Stimulated activated CD4-positive, alpha-beta T cell treated with anti-CD3 and anti-CD28 coated beads, TNF-alpha, amount 100 ng/mL, for 4 hours (primary cell): ENCODE measurements at places on chromosomes 3 and 15.

GRCh38 chr15:85377269-85377668 lies 3.1 kb upstream of the AKAP13 start:
- DNase-seq, result no peak

- DNase-seq, result no peak
Measured at GRCh38 chr3:185696039-185696438, 109.9 kb downstream of the SENP2 start.

GRCh38 chr3:71657831-71658530 lies 67.2 kb downstream of the EIF4E3 start:
- DNase-seq, result no peak

DNA sequence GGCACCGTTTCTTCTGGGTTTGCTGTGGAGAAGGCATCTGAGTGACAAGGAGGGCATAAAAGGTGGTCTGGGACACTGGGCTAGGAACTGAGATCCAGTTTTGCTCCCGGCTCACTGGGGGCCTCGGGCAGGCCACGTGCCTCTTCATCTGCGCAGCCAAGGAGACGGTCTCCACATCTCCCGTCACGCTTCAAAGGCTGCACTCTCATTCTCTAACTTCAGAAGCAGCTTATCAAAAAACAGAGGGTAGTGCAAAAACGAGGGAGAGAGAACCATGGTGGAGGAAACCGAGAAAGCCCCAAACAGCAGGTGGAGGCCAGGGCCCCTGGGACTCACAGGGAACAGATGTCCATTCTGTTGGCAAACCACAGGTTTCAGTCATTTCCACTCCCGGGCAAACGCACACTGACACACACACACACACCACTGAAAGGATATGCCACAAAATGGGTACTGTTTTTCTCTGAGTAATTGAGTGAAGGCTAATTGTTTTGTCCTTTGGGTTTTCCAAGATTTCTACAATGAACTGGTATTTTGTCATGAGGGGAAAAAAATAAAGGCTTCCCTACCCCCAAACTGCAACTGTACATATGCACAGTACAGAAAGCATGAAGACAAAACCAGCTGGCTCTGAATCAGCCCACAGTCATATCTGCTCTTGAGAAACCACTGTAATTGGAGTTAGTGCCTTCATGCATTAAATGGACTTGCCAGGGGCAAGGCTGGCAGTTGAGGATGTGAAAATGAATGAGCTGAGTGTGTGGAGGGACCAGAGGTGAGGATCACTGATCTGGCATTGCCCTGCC lies 71.9 kb downstream of the MGLL start:
- DNase-seq, result no peak

DNA sequence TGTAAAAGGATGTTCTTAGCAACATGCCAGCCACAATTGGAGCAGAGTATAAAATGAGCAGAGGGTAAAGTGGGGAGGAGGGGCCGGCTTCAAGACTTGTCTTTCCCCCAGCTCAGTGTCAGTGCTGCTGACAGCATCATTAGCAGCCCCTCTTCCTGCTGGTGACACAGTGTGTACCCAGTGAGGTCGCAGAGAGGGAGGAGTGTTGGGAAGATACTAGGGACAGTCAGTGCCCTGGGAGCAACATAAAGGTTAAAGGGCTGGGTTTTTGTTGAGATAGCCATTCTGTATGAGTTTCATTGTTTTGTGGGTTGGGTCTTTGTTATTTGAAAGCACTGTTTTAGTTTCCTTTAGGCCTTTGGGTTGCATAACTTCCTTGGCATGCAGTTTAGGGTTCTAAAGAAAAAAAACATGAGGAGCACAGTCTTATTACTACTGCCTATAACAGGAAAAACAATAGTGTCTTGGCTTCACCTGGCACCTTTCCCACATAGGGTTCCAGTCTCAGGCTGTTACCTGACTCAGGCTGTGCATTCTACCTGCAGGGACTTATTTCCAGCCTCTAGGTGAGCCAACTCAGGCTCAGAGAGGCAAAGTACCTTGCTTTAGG lies 94.1 kb upstream of the SKOR1 start:
- no peak for DNase-seq

GRCh38 chr15:71685420-71685993 lies 124.8 kb upstream of the NR2E3 start:
- DNase-seq, result no peak

- no peak for DNase-seq
Measured at GRCh38 chr3:131772269-131773026, 262.4 kb downstream of the CPNE4 start.

- no peak for DNase-seq
Measured at GRCh38 chr3:120823156-120823555, 80.6 kb downstream of the GTF2E1 start.

GRCh38 chr15:70508561-70509281 lies 254.6 kb downstream of the UACA start:
- DNase-seq, result no peak

- no peak for DNase-seq
Measured at GRCh38 chr3:87370007-87370406, 93.6 kb upstream of the POU1F1 start.

DNA sequence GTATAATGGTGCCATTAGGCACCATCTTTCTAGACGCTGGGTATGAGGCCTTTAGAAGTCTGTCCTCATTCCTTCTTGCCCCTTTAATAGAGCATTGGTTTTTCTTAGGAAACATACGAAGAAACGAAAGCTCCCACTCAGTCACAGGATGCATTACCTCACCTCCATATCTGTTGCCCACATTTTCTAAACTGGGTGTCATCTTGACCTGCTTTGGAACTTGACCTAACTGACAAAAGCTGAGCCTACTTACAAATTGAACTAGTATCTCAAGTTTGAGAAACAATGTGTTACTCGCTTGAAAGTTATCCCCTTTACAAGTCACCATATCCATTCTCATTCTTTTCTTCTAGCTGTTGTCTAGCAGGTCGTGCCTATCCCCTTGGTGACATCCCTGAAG lies 102.7 kb downstream of the VPS8 start:
- no peak for DNase-seq

DNA sequence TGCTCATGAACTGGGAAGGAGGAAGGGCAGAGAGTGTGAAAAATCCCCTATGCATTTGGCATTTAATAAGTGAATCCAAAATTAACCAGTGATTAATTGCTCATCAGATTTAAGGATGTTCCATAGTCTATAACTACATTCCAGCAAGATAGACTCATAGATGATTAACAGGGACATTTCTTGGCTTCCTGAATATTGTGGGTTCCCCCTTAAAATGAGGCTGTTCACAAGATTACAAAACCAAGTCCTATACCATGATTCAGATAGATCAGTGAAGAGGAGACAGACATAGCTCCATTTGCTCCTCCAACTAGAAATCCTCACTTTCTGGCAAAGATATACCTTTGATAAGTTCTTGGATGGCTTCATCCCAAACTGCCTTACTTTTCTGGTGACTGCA lies 15.4 kb downstream of the RASGRP1 start:
- no peak for DNase-seq

DNA sequence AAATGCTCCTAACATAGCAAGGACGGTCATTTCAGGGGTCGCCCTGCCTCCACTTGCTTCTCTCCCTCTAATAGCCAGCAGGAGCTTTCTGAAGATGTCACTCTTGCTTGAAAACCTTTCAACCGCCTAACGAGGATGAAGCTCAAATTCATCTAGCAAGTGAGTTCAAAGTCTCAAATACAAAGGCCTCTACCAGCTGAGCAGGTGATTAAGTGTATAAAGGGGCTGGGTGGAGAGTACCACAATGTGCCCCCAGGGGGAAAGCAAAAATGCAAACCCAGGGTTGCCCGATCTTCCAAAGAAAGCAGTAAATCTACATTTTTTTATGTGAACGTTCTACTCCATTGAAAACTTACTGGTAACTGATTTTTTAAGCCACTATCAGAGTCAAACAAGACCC lies 50.4 kb upstream of the GRIP2 start:
- DNase-seq, result no peak

DNA sequence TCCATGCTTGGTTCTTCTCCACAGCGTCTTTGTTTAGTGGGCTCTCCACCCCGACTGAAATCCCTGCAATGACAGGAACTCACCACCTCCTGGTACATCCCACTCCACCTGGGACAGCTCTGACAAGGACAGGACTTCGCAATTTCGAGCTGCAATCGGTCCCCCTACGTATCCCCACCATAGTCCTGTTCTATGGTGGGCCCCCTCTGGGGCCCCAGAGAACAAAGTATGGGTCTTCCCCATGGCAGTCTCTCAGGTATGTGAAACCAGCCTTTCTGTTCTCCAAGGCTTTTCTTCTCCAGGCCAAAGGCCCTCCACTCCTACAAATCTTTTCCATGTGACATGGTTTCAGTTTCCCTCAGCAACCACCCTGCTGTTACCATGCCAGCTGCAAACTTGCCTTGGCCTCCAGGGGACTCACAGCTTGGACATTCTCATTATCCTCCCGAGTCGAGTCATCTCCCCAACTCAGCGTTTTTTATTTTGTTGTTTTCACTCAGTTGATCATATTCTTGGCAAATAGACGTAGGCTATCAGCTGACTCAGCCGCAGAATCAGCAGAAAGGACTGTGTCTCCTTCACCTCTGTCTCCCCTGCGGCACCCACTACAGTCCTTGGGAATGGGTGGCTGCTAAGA lies 233.3 kb downstream of the OPA1 start:
- DNase-seq, result no peak

- no peak for DNase-seq
Measured at GRCh38 chr15:96320107-96320506, 10.4 kb upstream of the NR2F2 start.

- no peak for DNase-seq
Measured at GRCh38 chr3:97793420-97794019, 28.3 kb upstream of the CRYBG3 start.

DNA sequence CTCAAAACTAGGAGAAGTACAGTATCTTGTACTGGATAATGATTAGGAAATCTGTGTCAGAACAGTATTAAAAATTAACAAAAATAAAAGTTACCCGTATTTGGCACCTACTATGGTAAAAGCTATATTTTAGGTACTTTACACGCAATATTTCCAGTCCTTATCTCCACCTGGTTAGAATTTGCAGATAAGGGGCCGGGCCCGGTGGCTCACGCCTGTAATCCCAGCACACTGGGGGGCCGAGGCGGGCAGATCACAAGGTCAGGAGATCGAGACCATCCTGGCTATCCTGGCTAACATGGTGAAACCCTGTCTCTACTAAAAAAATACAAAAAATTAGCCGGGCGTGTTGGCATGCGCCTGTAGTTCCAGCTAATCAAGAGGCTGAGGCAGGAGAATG lies 28.4 kb downstream of the MKRN2OS start:
- DNase-seq, result no peak

DNA sequence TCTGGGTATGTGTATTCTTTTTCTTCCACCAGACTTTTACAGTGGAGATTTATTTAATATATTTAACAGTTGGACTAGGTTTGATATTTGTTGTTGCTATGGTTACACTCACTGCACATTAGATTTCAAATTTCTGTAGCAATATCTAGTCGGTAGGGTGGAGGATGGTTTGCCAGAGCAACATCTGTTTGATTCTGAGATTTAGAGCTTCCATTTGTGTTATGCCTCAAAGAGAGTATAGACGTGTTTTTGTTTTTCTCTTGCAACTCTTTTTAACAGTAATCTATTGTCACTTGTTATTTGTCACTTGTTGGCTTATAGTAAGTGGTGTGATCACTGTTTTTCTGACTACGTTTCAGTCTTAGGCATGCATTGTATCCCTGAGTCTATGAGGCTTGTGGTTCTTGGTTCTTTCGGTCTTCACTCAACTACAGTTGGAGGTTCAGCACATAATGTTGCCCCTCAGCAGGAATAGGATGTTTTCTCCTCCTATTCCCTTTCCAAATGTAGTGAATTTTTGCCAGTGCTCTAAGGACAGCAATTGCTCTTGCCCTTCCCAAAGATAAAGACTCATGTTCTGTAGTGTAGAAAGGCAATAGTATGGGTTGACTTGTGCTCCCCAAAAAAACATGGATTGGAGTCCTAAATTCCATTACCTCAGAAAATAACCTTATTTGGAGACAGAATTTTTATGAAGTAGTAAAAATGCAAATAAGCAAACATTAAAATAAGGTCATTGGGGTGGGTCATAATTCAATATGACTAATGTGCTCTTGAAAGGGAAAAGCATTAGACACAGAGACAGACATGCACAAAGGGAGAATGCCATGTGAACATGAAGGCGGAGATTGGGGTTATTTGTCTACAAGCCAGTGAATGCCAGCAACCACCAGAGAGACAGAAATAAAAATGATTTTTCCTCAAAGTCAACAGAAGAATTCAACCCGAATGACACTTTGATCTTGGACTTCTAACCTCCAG lies 692.1 kb downstream of the DIPK2A start:
- DNase-seq, result no peak

DNA sequence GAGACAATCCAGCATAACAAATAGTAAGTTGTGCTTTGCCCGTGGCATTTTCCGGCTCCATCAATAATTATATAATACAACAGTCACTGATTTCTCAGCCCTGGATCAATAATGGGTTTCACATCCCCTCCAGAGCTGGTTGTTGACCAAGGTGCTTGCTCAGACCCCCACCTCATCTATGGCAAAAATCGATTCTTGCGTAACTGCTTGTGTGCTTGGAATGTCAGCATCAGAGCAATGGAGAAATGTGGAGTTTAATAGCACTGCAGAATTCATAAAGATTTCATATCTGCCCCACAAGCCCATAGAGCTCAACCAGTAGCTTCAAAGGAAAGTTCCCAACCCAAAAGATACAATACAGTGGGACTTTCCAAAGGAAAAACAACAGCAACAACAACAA lies 1098.5 kb downstream of the IGSF11 start:
- no peak for DNase-seq

GRCh38 chr3:172391592-172392302 lies 56.5 kb downstream of the GHSR start:
- no peak for DNase-seq

- DNase-seq, result no peak
Measured at GRCh38 chr15:78637776-78638435, 3.1 kb downstream of the CHRNB4 start.

DNA sequence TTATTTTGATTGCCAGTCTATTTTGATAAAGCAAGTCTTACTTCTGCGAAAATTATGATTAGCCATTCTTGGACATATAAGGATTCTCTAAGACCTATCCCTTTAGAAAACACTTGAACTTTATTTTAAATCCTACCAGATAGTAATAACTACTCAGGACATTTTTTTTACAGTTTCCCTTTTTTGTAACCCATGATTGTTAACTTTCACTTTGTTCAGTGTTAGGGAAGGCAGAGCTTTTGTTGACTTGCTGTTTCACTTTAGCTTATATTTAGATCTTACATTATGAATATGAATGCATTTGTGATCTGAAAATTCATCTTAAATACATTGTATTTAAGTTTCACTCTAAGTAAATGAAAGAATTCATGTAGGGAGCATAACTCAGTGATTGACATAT lies 167.0 kb downstream of the AKAP13 start:
- DNase-seq, result no peak
